ENCODE measurements at places on chromosomes 12 and 14.

DNA sequence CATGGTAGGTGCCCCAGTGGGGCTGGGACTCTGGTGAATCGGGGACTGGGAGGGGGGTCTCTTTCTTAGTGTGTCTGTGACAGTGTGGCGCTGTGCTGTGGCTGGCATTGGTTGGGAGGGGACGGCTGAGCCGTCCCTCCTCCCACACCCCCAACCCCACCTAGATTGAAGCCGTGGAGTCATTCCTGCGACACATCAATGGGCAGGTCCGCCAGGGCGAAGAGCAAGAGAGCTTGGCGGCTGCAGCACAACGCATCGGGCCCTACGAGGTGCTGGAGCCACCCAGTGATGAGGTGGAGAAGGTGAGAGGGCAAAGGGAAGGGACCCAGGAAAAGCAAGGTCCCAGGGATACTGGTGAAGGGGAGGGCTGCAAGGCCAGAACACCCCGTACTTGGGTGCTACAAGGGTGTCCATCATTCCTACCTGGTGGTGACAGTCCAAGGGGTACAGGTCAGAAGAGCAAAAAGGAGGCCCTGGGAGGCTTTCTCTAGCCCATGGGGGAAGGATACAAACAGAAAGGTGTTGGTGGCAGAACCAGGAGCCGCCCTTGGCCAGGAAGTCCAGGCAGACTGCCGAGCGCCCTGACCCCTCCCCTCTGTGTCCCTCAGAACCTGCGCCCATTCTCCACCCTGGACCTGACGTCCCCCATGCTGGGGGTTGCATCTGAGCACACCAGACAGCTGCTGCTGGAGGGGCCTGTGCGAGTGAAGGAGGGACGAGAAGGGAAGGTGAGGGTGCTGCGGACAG lies 7.4 kb downstream of the PLEKHG6 start:
- no peak for DNase-seq

- DNase-seq = no peak
These were observed 84.1 kb downstream of the BCL11B start for GRCh38 chr14:99187858-99188257.

DNA sequence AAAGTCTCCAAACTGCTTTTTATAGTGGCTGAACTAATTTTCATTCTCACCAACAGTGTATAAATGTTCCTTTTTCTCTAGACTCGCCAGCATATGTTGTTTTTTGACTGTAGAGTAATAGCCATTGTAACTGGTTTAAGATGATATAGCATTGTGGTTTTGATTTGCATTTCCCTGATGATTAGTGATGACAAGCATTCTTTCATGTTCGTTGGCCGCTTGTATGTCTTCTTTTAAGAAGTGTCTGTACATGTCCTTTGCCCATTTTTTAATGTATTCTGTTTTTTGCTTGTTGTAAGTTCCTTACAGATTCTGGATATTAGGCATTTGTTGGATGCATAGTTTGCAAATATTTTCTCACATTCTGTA lies 404.9 kb downstream of the FLRT2 start:
- no peak for DNase-seq

- DNase-seq = no peak
These were observed 40.7 kb downstream of the WDR20 start for GRCh38 chr14:102180248-102180998.

DNA sequence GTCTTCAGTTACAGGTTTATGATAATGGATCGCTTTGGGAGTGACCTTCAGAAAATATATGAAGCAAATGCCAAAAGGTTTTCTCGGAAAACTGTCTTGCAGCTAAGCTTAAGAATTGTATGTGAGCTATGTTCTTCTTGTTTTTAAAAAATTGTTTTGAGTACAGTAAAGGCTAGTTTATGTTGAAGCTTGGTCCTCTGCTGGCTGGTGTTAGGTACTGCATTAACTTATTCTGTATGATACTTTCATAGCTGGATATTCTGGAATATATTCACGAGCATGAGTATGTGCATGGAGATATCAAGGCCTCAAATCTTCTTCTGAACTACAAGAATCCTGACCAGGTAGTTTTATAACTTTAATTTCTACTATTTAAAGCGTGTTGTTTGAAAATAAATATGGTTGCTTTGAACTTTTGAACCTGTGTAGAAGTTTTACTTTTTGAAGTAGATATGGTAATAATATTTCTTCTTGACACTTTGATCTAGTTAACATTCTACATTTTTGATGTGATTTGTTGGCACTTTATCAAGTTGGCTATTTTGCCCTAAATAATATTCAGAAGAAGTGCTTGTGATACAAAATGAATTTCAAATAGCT lies 55.7 kb downstream of the VRK1 start:
- no peak for DNase-seq

- no peak for DNase-seq
These were observed 271.4 kb downstream of the BTG1 start for GRCh38 chr12:91874086-91874865.

DNA sequence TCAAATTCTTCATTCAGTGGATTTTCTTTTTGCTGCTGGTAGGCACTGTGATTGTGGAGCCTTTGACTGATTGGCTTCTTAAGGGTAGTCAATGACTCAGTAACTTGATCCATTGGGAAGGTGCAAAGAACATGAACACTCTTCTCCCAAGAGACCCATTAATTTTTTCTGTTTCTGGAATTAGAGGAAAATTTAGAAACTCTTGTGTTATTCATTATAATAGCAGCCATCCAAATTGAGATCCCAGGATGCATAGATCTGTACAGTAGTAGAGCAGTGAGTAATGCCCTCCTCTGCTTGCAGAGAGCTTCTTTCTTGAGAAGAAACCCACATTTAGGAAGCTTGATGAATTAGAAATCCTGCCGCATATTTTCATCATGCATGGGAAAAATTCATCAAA lies 63.9 kb downstream of the MYRFL start:
- DNase-seq = no peak

GRCh38 chr12:34402228-34402898 lies 380.1 kb downstream of the ALG10 start:
- no peak for DNase-seq

GRCh38 chr12:106245767-106246166 lies 2.1 kb downstream of the CKAP4 start:
- no peak for DNase-seq

GRCh38 chr12:20272801-20273200 lies 95.5 kb upstream of the PDE3A start:
- no peak for DNase-seq

DNA sequence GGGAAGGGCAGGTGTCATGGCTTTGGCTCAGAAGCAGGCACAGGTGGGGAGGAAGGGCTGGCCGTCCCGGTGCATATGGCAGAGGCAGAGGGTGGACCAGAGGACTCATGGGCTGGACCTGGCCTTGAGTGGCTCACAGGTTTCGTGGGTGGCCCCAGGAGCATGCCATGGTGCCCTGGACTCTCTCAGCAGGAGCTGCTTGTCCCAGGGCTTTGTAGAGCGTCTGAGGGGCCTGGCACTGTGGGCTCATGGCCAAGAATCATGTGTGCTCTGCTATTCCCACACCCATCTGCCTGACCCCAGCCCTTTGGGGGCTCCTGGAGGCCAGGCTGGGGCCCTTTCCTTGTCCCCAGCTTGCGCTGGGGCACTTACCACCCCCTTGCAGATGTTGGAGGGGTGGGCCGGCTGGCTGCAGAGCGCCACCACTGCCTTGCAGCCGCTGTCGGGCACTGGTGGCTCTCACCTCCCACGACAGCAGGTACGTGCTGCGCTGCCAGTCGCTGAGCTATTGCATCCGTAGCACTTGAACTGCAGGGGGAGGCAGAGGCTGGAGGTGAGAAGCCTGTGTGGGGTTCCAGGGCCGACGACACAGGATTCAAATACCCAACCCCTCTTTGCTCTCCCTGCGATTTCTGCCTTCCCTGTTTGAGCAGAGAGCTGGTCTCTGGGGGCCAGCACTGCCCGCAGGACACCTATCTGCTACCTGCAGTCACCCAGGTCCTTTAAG lies 187.4 kb upstream of the PRMT8 start:
- DNase-seq = peak; percentile 47

GRCh38 chr14:68032154-68032553 lies 212.6 kb downstream of the RAD51B start:
- no peak for DNase-seq

GRCh38 chr14:71380271-71380670 lies 473.0 kb downstream of the PCNX1 start:
- DNase-seq = no peak

DNA sequence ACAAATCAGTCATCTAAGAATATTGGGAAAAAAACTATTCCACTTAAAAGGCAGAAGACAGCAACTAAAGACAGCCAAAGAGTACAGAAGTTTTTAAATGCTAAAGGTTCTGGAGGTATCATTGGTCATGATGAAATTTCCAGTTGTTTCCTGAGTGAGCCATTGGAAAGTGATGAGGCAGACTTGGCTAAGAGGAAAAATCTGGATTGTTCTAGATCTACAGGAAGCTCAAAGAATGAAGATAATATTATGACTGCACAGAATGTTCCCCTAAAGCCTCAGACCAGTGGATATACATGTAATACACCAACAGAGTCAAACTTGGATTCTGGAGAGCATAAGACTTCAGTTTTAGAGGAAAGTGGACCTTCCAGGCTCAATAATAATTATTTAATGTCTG lies 22.8 kb downstream of the GALNT4 start:
- DNase-seq = no peak

GRCh38 chr14:86296173-86296572 lies 766.2 kb downstream of the FLRT2 start:
- DNase-seq = no peak

DNA sequence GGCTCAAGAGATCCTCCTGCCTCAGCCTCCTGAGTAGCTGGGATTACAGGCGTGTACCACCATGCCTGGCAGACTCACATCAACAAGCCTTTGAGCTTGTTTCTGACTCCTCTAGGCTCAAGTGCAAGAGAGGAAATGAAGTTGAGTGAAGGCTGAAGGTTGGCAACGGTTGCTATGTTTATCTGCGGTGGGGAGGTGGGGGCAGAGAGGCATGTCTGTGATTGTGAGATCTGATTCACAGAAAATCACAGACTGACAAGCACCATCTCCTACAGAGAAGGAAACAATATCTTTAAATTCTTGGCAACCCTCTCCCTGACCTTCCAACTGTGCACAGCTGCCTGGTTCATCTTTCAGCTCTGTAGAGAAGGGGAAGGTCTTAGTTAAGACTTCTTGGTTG lies 22.1 kb upstream of the NINJ2 start:
- DNase-seq = no peak

DNA sequence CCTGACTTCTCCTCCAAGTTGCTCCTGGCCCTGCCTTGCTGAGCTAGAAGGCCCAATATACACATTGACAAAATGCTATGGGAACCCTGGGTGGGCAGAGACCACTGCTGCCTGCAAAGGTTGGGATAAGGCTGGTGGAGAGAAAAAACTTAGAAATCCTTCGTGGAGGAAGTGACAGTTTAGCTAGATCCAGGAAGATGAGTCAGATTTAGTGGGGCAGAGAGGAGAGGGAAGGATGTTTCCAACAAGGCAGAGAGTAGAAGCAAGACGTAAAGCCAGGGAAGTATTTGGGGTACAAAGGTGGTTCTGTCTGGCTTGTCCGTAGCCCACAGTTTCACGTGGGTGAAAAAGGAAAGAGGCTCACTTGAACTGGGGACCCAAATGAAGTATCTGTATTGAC lies 69.0 kb upstream of the CLMN start:
- no peak for DNase-seq

DNA sequence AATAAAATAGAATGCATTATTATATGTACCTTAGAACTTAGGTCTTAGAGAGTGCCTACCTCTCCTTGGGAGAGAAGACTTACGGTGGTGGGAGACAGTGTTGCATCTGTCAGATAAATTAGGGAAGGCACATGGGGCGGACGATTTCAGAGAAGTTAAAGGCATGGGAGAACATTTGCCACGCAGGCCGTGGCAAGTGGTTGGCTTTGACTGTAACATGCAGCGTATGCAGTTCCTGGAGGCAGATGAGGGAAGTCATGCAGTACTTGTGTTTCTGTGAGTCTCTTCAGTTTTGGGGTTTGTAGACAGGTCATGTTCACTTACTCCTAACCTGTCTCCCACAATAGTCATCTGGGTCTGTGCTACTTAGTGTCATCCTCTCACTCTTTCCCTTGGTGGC lies 43.6 kb downstream of the ETV6 start:
- DNase-seq = no peak

DNA sequence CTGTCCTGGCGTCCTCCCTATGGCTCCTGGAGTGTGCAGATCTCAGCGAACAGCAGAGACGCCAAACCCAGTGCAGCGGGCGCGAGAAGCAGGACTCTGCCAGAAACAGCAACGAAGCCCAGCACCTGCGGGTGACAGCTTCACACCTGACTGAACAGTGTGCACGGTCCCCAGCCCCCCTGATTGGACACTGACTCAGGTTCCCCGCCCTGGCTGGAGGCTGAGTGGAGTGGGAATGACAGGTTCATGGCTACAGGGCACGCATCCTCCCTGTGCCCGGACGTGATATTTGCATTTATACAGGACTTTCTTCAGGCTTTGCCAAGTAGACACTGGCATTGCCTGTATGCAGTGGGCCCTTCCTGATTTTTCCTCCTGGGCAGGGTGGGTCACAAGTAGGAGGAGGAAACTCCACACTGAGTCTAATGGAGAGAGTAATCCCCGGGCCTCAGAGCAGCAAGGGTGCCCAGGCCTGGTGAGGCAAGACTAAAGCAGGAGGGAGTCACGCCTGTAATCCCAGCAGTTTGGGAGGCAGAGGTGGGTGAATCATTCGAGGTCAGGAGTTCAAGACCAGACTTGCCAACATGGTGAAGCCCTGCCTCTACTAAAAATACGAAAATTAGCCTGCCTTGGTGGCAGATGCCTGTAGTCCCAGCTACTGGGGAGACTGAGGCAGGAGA lies 71.6 kb downstream of the ASCL4 start:
- no peak for DNase-seq

DNA sequence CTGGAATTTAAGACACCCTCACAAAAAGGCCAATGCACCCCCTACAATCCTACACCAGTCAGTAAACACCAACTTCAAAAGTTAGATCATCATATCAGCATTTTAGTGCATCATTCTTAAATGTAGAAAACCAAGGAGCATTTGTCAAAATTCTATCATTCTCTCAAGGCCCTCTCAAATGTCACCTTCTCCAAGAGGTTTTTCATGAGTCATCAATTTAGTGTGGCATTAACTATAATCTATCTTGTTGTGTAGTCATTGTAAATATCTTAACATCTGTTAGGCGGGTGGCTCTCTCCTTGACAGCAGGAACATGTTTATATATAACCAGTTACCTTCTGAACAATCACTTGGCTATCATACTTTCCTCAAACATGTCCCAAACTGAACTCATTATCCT lies 62.1 kb upstream of the G2E3 start:
- no peak for DNase-seq

DNA sequence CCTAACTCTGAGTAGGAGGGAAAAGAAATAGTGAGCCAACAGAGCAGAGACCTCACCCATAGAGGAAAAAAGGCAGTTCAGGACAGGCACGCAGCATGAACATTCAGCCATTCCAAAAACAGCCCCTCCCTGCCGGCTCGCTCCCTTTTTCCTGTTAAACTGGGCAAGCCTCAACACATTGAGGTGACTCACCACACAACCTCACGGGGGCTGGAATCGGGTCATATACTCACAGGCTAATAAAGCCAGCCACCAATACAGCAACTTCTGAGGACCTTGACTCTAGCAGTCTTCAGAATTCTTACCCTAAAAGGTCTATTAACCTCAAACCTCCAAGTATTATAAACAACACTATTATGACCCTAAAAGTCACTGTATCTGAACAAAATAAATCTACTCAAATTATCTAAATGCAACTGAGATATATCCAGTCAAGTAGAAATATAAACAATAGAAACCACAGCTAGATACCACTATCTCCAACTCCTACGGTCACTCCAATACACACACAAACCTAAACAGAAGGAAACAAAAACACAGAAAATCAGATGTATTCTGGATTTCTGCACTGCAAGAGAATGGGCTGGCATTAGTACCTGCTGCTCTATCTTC lies 6.3 kb downstream of the YBX3 start:
- DNase-seq = no peak

GRCh38 chr12:57694459-57695019 lies 607 bp downstream of the OS9 start:
- no peak for DNase-seq

All from NCI-H1417 treated with DMSO at 0.1 percent for 48 hours (cell line).